ENCODE measurements at places on chromosomes 6 and 20. TPM values are rescaled to one million over a fixed set of nuclear protein-coding genes. Genes with fewer than 3 reads are reported as not detected.

The HDAC2 gene
- 180 TPM for polyA plus RNA-seq

The C4B gene
- 26.2 TPM for polyA plus RNA-seq

The B3GALT4 gene
- polyA plus RNA-seq = 1.8 TPM

DNA sequence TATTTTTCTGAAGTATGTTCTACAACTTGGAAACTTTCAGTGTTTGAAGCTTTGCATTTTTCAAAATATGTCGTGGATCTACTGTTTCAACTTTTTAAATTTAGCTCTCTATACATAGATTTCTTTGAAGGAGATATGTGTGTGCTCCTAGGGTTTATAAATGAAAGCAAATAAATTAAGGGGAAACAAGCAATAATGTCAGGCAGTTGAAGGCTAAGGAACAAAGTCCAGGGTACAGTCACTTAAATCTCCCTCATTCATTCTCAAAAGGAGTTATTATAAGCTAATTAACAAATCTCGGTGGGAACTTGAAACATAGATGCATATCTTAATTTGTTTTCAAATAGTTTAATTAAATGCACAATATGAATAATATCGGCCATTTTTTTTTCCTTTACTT lies 79.4 kb downstream of the SAMD5 start:
- H3K4me1 ChIP-seq = no peaks in the 10 kb centered on the region
- peaks cover 2% of the 10 kb centered on the region for H3K27me3 ChIP-seq
- no peaks in the 10 kb centered on the region for H3K36me3 ChIP-seq
- no peak overlapping the region for H3K27ac ChIP-seq

- no peaks in the 10 kb centered on the region for H3K36me3 ChIP-seq
- H3K4me1 ChIP-seq = no peaks in the 10 kb centered on the region
- H3K27me3 ChIP-seq = no peaks in the 10 kb centered on the region
- H3K4me3 ChIP-seq = no peak overlapping the region
These were observed 189.1 kb upstream of the EYS start for GRCh38 chr6:65896140-65896539.

DNA sequence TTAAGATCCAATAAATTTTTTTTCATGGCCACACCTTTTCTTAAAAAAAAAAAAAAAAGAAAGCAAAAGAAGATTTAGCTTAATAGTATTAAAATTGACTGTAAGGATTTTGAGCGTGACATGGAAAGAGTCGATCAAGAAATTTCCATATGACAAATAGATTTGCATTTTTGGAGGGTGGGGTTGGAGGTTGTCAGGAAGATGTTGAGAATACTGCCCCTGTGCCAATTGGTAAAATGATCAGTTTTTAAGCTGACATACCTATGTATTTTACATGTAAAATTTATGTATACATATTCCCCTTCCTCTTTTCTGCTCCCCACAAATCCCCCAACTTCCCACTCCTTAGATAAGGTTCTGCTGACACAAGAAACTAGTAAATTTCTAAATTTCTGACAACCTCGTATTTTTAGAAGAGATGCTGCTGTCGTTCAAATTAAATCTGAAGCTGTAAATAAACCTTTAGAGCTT lies 520.9 kb downstream of the CD83 start:
- no peak for DNase-seq
- no peaks in the 10 kb centered on the region for H3K36me3 ChIP-seq
- peak overlapping the region; percentile 14 for H3K4me3 ChIP-seq
- peaks cover 32% of the 10 kb centered on the region for H3K4me1 ChIP-seq

GRCh38 chr20:44204156-44204831 lies 6.3 kb downstream of the OSER1 start:
- DNase-seq = no peak
- no peak overlapping the region for H3K27ac ChIP-seq
- peaks cover 4% of the 10 kb centered on the region for H3K4me1 ChIP-seq
- no peaks in the 10 kb centered on the region for H3K27me3 ChIP-seq

GRCh38 chr6:89536231-89536630 lies 102.3 kb downstream of the LYRM2 start:
- H3K27me3 ChIP-seq = no peaks in the 10 kb centered on the region
- no peak overlapping the region for H3K27ac ChIP-seq
- peak; percentile 10 for DNase-seq
- no peaks in the 10 kb centered on the region for H3K4me1 ChIP-seq

The LINC00237 gene
- polyA plus RNA-seq = 0.34 TPM

- H3K27me3 ChIP-seq = no peaks in the 10 kb centered on the region
- peak; percentile 59 for DNase-seq
- H3K4me1 ChIP-seq = no peaks in the 10 kb centered on the region
- no peak overlapping the region for H3K27ac ChIP-seq
- no peak overlapping the region for H3K4me3 ChIP-seq
These were observed 37.5 kb downstream of the AIG1 start for GRCh38 chr6:143098054-143098671.

- H3K4me3 ChIP-seq = no peak overlapping the region
- no peaks in the 10 kb centered on the region for H3K27me3 ChIP-seq
- peaks cover 45% of the 10 kb centered on the region for H3K36me3 ChIP-seq
- H3K4me1 ChIP-seq = no peaks in the 10 kb centered on the region
- H3K27ac ChIP-seq = no peak overlapping the region
These were observed 32.5 kb downstream of the STK38 start for GRCh38 chr6:36514554-36515456.

- no peaks in the 10 kb centered on the region for H3K27me3 ChIP-seq
- no peaks in the 10 kb centered on the region for H3K4me1 ChIP-seq
- no peak for DNase-seq
- no peak overlapping the region for H3K4me3 ChIP-seq
- H3K36me3 ChIP-seq = peaks cover 91% of the 10 kb centered on the region
These were observed 8.4 kb downstream of the ADRM1 start for GRCh38 chr20:62311150-62311549.

GRCh38 chr6:106315765-106316374 lies 9.7 kb downstream of the ATG5 start:
- no peak overlapping the region for H3K4me3 ChIP-seq
- no peak overlapping the region for H3K27ac ChIP-seq
- no peaks in the 10 kb centered on the region for H3K27me3 ChIP-seq

DNA sequence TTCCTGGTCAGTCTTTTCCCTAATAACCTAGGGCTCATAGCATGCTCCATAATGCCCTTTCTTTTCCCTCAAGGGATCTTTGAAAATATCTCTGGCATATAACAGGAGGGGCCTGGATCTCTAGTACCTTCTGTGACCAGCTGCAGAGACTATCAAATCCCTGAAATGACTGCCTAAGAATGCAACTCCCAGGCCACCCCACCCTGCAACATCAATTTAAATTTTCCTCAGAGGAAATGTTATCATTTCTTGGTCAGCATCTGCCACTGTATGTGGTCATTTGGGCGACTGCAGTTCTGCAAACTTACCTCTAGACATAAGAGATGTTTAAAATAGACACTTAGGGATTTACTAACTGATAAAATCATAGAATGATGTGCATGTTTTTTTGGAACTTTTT lies 200.2 kb downstream of the KCNQ5 start:
- H3K27ac ChIP-seq = no peak overlapping the region
- H3K27me3 ChIP-seq = no peaks in the 10 kb centered on the region
- no peak overlapping the region for H3K4me3 ChIP-seq
- DNase-seq = no peak
- no peaks in the 10 kb centered on the region for H3K4me1 ChIP-seq

The HLA-DPB1 gene
- polyA plus RNA-seq = 12.5 TPM

DNA sequence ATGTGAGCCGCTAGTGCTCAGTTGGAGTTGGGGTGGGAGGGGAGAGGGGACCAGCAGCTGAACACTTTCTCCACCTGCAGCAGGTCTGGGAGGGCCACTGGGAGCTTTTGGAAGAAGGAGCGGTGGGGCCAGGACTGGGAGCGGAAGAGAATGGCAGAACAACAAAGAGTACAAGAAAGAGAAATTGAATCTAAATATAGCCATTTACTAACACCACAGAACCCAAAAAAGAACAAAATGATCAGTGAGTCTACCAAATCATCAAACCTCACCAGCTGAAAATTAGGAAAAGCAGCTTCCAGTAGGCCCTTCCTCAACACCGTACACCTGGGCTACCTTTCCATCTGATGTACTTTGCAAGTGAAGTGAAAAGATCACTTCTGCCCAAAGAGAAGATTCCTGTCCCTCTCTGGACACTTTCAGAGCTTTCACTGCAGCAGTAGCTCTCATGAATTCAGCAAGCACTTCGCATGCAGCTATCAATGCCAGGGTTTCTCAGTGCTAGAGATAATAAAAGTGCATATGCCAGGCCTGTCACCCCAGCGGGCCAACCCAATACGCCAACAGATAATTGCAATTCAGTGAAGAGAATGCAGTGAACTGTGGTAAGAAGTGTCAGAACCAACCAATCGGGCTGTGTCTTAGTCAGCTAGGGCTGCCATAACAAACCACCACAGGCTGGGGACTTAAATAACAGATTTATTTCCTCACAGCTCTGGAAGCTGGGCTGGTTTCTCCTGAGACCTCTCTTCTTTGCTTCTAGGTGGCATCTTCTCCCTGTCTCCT lies 597 bp downstream of the LY86 start:
- H3K36me3 ChIP-seq = no peaks in the 10 kb centered on the region
- no peak overlapping the region for H3K4me3 ChIP-seq
- no peak for DNase-seq
- peak overlapping the region; percentile 88 for H3K27ac ChIP-seq
- no peaks in the 10 kb centered on the region for H3K27me3 ChIP-seq

DNA sequence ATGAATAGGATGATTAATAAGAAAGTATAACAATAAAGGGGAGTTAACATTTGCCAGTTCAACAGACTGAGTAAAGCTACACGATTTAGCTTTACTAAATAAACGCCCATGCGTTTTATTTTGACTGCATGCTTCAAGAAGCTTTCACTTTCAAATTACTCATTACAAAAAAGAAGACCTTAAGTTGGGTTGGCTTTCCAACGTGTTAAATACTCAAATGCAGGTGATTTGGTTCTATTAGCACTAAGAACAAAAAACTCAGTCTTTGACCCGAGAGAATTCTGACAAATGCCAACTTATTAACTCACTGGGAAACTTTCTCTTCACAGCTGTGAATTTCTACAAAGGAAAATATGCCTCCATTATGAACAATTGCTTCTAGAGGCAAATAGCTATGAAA lies 24.8 kb downstream of the RNF146 start:
- no peaks in the 10 kb centered on the region for H3K27me3 ChIP-seq
- no peaks in the 10 kb centered on the region for H3K4me1 ChIP-seq
- no peak overlapping the region for H3K27ac ChIP-seq
- no peak overlapping the region for H3K4me3 ChIP-seq
- no peak for DNase-seq
- H3K36me3 ChIP-seq = peaks cover 12% of the 10 kb centered on the region

- no peak overlapping the region for H3K4me3 ChIP-seq
- peak overlapping the region; percentile 13 for H3K27ac ChIP-seq
- peaks cover 15% of the 10 kb centered on the region for H3K4me1 ChIP-seq
- no peaks in the 10 kb centered on the region for H3K27me3 ChIP-seq
These were observed 21.2 kb downstream of the KIF16B start for GRCh38 chr20:16552015-16552414.

The C6orf141 gene
- 3.4 TPM for polyA plus RNA-seq

GRCh38 chr6:5531161-5531560 lies 269.8 kb downstream of the FARS2 start:
- no peaks in the 10 kb centered on the region for H3K27me3 ChIP-seq
- no peak for DNase-seq
- H3K4me3 ChIP-seq = no peak overlapping the region
- H3K27ac ChIP-seq = no peak overlapping the region

DNA sequence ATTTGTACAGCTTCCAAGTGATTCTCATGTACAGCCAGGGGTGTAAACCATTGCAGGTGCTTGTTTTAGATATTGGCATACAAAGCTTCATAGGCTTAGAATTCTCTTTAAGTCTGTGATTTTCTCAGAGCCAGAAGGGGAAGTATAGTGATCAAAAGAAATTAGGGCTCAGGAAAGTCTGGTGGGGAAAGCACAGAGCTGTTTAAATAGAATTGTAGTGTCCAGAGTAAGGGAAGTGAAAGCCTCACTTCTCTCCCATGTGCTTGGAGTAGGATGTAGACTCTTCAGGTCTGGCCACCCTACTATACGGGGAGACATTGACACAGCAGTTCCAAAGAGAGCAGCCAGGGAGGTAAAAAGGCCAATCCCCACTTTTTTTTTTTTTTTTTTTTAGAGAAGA lies 10.4 kb downstream of the GCNT2 start:
- peak; percentile 51 for DNase-seq
- no peaks in the 10 kb centered on the region for H3K36me3 ChIP-seq
- no peaks in the 10 kb centered on the region for H3K27me3 ChIP-seq
- H3K4me3 ChIP-seq = no peak overlapping the region

The TCP11 gene
- polyA plus RNA-seq = 0.43 TPM

DNA sequence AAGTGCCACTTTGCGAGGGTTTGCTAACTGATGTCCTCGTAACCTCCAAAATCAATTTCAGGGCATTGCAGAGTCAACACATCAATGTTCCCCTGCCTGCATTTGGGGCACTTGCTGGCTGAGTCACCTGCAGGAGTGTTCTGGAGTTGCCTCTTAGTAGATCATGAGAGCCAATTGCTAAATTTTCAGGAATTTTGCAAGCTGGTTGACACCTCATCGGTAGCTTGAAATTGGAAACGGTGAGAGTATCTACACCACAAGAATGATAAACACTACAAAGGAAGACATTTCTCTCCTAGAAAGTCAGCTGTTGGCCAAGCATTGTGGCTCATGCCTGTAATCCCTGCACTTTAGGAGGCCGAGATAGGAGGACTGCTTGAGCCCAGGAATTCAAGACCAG lies 10.8 kb upstream of the BFSP1 start:
- H3K4me1 ChIP-seq = peaks cover 9% of the 10 kb centered on the region
- no peaks in the 10 kb centered on the region for H3K36me3 ChIP-seq
- H3K27ac ChIP-seq = no peak overlapping the region

DNA sequence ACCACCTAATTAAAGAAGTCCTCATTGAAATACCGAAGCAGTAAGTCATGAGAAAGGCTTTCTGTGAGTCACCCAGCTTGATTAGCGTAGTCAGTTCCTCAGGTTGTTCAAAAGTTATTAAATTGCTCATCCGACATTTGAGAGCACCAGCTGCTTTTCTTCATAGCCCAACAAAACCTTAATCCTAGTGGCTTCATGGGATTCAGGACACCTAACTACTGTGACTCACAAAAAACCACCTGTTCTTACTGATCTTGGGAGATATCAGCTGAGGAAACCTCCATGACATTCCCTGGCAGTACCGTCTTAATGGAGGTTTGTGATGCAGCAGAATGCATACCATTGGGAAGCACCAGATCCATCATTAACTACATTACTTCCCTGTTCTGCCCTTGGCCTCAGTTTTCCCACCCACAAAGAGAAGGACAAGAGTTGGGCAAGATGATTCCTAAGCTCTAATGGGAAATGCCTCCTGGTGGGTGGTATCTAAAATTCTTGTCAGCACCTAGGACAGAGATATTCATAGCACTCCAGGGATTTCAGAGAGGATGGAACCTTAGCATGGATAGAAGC lies 103.8 kb downstream of the KHDC1L start:
- H3K27ac ChIP-seq = no peak overlapping the region
- H3K4me1 ChIP-seq = no peaks in the 10 kb centered on the region
- H3K27me3 ChIP-seq = no peaks in the 10 kb centered on the region
- H3K4me3 ChIP-seq = no peak overlapping the region
- H3K36me3 ChIP-seq = no peaks in the 10 kb centered on the region
- no peak for DNase-seq

- no peaks in the 10 kb centered on the region for H3K27me3 ChIP-seq
- H3K4me1 ChIP-seq = no peaks in the 10 kb centered on the region
- no peaks in the 10 kb centered on the region for H3K36me3 ChIP-seq
These were observed 203.0 kb upstream of the RGS17 start for GRCh38 chr6:153334121-153334520.

GRCh38 chr20:59771506-59772372 lies 161.7 kb downstream of the SYCP2 start:
- peaks cover 18% of the 10 kb centered on the region for H3K4me1 ChIP-seq
- H3K36me3 ChIP-seq = no peaks in the 10 kb centered on the region
- DNase-seq = peak; percentile 36
- H3K27ac ChIP-seq = no peak overlapping the region

All from muscle of leg (tissue), 16 donors.